Cerebellar nuclear complex (tissue), 1 donor: ENCODE measurements at places on chromosomes 13 and 19.

DNA sequence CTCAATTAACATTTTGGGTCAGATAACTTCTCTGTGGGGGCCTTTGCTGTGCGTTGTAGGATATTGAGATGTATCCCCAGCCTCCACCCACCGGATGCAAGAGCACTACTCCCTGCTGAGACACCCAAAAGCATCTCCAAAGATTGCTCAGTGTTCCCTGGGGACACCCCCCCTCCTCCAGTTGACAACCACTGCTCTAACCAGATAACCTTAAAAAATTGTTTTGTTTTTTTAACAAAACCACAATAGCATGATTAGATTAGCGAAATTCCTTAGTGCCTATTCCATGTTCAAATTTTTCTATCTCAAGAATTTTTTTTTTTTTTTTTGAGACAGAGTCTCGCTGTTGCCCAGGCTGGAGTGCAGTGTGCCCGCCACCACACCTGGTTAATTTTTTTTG, 2.6 kb upstream of the EPN1 start:
- no peak for DNase-seq

- no peak for DNase-seq
These were observed 70.0 kb downstream of the FOXO1 start for GRCh38 chr13:40596484-40596883.

- no peak for DNase-seq
These were observed 14.3 kb upstream of the ZNF667 start for GRCh38 chr19:56491399-56491798.

- DNase-seq: no peak
These were observed at the start of gene ADPRHL1 for GRCh38 chr13:113452942-113453901. Gene ADPRHL1 (minus strand): TSS chr13:113453488. CDS start chr13:113453437, 51 bp downstream.

GRCh38 chr19:58392945-58393724, 2.3 kb upstream of the RNF225 start:
- DNase-seq: no peak

DNA sequence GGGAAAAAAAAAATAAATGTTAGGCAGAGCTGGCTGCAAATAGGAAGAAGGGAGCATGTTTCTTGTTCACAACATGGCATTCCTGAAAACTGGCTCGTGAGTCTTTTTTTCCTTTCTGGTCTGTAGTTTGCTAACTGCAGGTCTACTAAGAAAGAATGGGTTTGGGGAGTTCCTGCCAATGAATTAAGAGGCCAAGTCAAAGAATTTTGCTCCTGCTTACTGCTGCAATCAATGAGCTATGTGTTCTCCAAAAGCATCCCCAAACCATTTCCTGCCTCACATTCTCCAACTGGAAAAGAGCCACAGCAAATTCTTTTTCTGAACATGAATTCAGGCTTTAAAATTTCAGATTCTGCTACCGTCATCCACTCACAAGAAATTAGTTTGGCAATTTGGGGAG, 88.6 kb downstream of the DCT start:
- DNase-seq: no peak
